ENCODE measurements at places on chromosomes 7 and 10.

- DNase-seq, result no peak
These were observed 692 bp downstream of the CARD11 start for GRCh38 chr7:3042861-3043489.

GRCh38 chr10:81019029-81019890 is 481.6 kb downstream of the SH2D4B start:
- DNase-seq, result no peak

DNA sequence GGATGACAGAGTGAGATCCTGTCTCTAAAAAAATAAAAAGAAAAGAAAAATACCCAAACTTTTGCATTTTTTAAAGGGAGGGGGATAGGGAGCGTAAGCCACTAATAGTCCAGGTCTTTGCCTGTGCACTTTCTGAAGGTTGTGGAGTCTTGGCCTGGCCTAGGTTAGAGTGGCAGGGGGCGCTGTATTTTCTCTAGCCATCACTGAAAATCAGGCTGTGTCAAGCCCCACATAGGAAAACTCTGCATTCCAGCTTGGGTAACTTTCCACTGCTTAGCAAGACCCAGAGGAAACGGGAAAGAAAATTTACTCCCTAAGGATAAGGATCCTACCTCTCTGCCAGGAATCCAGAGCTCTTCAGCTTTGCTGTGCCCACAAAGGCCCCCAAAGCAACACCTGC is 10.5 kb upstream of the PAX4 start:
- DNase-seq, result no peak

DNA sequence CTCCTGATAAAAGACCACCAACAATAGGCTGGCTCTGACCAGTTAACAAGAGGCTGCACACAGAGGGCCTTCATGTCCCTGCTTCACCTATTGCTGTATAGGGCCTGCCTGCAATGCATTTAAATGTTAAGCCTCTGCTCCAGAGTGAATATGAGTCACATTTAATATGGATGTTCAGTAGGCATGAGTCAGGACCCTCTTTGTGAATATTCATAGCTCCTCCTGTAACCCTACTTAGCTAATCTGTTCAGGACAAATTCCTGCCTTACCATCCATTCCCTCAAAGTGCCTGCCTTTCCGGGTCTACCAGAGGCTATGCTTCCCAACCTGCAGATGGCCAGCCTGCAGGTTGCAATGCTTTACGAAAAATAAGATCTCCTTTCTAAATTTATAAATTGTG is 32.5 kb downstream of the ARHGAP22 start:
- no peak for DNase-seq

- no peak for DNase-seq
These were observed 1.0 kb downstream of the STX1A start for GRCh38 chr7:73718438-73718881.

DNA sequence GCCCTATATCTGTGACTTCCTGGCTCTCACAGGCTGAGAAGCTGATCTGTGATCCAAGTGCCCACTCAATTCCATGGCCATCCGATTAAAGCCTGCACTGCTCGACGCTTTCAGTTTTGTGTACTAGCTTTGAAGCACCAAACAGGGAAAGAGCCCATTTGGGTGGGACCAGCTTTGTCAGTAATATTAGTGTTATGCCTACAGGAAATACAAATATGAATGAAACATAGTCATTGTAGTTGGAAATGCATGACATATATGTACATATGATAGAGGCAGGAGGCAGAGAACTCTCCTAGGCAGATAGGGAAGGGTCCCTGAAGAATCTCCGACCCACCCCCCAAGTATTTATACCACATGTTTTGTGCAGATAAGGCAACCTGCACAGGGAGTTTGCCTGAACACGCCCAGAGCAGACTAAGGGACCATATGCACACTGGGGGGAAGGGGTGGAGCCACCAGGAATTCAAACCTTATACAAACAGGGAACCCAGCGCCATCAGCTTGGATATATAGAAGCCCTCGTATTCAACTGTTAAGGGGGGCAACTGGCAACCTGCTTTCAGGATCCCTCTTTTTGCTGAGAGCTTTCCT is 653.2 kb downstream of the PARD3 start:
- DNase-seq, result no peak

GRCh38 chr7:74579800-74580685 is 77.5 kb upstream of the GTF2I start:
- DNase-seq, result no peak

DNA sequence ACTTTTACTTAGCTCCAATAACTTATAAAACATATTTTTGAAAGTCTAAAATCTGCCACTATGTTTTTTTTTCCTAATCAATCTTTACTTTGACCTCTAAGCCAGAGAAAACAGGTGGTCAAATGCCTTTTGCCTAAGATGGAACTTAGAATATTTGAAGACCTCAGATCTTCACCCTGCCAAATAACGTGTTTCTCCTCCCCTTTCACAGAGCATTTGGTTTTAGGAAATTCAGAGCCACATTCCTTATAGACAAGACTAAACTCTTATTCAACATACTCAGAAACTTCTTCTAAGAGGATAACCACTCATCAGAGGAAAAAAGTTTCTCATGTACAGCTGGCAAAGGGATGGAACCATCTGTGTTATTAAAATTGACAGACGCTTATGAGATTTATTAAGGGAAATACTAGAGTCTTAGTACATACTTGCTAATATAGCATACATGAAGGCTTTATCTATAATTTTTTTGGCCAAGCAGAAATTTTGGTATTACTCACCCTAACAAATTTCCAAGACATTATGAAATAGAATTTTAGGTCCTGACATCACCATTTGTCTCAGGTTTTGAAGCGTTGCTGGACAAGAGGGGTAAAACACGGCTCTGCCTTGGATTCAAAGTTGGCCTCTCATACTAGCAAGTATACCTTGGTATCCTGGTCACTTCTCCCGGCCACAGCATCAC is 2.6 kb upstream of the EGFR start:
- no peak for DNase-seq

DNA sequence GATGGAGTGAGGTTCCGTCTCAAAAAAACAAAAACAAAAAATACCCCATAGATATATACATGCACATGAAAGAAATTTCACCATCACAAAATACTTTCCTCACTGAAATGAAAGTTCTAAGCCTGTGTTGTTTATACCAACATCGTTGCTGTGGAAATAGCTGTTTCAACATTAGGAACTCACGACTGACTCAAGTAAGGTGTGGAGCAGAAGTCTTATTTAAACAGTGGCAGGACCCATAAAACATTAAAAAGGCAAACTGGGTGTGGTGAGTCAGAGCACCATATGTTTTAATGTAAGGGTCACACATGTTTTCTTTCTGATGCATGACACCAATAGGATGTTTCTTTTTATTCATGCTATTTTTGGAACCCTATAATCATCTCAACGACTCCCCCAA is 48.3 kb downstream of the BAIAP2L1 start:
- no peak for DNase-seq

DNA sequence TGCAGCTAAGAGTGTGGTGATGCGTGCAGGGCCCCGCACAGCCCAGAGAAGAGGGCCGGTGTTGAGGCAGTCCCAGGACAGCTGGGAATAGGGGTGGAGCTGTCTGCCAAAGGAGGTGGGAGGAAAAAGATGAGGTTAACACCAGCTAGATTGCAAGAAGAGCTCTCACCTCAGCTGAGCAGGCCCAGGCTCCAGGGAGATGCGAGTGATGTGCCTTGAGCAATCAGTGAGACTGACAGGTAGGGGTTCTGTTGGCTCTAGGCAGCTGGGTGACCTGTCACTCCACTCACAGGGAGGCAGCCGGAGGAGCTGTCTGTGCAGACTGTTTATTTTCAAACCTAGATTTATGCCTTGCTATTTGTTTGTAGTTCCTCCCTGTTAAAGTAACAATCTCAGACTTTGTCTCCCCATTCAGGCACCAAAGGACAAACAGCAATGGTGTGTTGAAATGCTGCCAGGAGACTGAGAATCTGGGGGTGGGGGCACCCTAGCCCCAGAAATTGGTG is 205.1 kb upstream of the CXCL12 start:
- DNase-seq, result no peak

DNA sequence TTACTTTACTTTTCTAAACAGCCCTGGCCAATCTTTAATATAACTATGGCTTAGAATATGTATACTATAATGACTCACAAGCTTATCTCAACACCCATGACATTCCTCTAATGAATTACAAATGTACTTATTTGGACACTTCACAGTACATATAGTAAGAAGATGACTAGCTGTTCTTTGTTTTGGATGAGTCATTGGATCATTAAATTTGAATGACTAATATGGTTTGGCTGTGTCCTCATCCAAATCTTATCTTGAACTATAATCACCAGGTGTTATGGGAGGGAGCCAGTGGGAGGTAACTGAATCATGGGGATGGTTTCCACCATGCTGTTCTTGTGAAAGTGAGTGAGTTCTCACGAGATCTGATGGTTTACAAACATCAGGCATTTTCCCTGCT is 807.5 kb upstream of the SORCS1 start:
- DNase-seq, result no peak

- no peak for DNase-seq
These were observed 17.3 kb downstream of the ABCB4 start for GRCh38 chr7:87458148-87458547.

GRCh38 chr10:132345345-132345744 is 13.4 kb downstream of the LRRC27 start:
- DNase-seq, result no peak

DNA sequence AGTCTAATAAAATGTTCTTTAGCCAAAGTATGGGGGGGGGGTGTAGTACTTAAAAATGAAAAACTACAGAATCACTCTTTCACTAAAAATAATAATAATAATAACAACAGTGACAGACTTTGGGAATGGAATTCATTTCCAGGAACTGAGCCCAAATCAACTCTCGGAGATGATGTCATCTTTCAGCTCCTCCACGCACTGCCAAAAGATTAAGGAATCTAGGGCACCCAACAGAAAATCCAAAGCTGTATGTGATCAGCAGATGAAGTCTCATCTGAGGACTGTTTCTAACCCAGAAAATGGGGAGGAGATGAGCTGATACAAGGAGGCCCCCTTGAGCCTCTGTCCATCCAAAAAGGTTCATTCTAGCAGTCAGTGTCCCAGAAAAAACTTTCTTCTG is 54.5 kb downstream of the GRB10 start:
- no peak for DNase-seq

DNA sequence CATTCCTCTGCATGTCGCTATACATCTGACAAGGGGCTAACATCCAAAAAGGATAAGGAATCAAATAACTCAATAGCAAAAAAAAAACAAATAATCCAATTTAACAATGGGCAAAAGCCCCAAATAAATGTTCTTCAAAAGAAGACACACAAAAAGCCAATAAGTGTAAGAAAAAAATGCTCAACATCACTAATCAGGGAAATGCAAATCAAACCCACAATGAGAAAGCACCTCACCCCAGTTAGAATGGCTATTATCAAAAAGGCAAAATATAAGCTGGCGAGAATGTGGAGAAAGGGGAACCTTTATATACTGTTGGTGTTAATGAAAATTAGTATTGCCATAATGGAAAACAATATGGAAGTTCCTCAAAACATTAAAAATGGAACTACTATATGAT is 14.3 kb downstream of the ARHGAP12 start:
- no peak for DNase-seq

- no peak for DNase-seq
These were observed 573.4 kb upstream of the IGFBP3 start for GRCh38 chr7:46494441-46494840.

GRCh38 chr10:104351919-104352318 is 1.7 kb upstream of the CFAP58 start:
- no peak for DNase-seq

- no peak for DNase-seq
These were observed 695.0 kb upstream of the NRP1 start for GRCh38 chr10:34029455-34029854.

DNA sequence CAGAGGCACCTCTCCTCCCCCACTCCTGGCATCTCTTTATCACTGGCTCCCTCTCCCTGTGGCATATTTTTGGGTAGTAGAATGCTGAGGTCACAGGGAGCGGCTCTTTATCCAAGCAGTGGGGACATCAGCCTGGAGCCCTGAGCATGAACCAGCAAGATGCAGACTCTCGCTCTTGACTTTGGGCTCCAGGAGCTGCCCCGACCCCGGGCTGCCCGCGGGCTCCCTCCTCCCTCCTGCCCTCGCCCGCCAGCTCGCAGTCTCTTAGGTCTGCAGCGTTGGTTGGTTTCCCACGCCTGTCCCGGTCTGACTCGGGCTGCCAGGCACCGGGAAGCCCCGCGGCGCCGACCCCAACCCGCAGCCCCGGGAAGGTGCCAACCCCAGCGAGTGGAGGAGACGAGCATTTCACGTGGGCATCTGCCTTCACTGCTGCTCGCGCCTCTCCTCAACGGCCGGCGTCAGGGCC is 1.3 kb downstream of the INSYN2A start:
- DNase-seq, result no peak

- DNase-seq, result no peak
These were observed 34.5 kb downstream of the PPIF start for GRCh38 chr10:79381804-79382221.

Measured in GF-D8 (cell line).